ENCODE measurements at places on chromosomes 7 and 10.
A peak's percentile ranks its signal among the peaks of the same experiment; 100 is the strongest.

- DNase-seq = peak; percentile 55
These were observed 688 bp downstream of the PTN start for GRCh38 chr7:137342828-137343261.

- DNase-seq = peak; percentile 39
These were observed 24.5 kb downstream of the OGDHL start for GRCh38 chr10:49737474-49738201.

GRCh38 chr10:78588194-78588811 is 480.5 kb upstream of the ZMIZ1 start:
- DNase-seq = peak; percentile 97

DNA sequence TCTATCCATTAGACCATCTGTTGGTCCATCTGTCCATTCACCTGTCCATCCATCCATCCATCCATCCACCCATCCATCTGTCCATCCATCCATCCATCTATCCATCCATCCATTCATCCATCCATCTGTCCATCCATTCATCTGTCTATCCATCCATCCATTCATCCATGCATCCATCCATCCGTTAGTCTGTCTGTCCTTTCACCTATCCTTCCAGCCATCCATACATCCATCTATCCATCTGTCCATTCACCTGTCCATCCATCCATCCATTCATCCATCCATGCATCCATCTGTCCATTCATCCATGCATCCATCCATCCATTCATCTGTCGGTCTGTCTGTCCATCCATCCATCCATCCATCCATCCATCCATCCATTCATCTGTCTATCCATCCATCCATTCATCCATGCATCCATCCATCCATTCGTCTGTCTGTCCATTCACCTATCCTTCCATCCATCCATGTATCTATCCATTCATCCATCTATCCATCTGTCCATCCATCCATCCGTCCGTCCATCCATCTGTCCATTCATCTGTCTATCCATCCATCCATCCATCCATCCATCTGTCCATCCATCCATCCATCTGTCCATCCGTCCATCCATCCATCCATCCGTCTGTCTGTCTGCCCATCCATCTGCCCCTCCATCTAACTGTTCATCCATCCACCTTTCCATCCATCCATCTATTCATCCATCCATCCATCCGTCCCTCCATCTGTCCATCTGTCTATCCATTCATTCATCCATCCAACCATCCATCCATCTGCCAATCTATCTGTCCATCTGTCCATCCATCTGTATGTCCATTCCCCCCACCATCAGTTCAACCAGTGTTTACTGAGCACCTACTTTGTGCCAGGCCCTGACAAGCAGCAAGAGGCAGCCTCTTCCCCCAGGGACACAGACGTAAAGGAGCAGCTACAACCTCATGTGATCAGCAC is 4.8 kb upstream of the LFNG start:
- DNase-seq = no peak

- DNase-seq = peak; percentile 93
These were observed at the start of gene TFPI2 for GRCh38 chr7:93890464-93891068. Gene TFPI2 (minus strand): TSS chr7:93890753. CDS start chr7:93890678, 75 bp downstream.

DNA sequence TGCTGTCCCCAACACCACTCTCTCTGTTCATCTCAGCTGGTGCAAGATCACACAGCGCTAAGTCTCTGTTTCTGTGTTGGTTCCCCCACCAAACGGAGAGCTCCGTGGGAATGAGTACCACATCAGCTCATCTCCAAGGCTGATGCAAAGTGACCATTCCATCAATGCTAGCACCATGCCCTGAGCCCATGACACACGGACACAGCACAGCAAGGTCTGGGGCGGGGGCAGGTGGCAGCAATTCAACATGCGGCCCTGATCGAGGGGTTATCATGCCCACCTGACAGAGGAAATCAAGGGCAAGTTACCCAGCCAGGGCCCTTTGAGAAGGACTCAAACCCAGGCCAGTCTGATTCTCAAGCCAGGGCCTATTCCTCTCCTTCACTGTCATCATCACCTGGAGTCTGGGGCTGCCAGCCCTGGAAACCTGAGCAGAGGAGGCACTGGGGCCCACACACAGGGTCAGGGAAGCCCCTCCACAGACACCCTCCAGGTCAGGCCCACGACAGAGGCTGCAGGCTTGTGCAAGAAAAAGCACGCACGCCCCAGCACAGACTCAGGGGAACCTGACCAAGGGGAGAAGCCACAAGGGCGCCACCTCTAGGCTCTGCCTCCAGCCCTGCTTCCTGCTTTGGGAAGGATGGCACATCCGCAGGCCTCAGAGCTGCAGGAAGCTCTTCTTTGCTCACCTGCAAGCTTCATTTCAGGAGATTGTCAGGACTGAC is 74.8 kb downstream of the GRID1 start:
- DNase-seq = peak; percentile 58

DNA sequence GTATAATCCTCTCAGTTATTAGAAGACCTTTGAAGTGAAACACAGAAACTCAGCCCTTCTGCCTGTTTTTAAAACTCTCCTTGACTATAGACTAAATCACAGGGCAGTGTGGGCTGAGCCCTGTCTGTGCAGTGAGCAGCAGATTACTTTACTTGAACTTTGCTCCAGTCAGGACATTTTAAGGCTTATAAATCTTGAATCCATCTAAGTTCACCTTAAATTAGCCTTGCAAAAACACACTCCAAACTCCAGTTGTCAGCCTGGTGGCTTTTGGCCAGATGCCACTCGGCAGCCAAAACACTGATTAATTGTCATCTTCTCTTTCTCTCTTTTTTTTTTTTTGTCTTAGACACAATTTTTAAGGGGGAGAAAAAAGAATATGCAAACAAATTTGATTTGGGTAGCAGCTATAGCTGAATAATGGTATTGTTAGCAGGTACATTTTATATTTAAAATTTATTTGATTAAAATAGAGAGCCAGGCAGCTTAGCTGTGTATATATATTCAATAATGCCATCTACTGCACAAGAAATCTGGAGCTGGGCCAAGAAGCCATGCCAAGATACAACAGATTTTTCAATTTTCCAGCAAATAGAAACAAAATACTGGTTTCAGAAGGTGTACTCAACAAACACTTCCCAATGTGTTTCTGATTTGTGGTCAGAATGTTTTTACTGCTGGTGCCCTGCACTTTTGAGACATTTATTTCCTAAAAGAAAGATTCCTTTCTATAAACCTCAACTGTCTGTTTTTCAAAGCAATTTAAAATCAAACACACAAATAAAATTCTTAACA is 247.7 kb downstream of the TFEC start:
- DNase-seq = no peak

DNA sequence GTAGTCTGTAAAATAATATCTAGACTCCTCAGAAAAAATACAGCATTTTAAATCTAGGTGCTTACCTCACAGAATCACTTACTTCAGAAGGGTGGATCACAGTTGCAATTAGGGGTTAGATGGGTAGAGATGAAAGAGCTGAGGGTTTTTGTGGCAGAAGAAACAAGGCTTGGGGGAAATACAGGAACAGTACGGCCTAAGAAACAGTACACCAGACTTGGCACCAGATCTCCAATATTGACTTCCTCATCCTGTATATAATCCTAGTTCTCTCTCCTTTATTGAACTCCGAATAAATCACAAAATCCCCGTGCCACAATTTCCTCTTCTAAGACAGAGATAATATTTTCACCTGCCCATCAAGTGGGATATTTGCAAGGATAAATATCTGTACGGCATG is 14.3 kb downstream of the CEP41 start:
- no peak for DNase-seq

DNA sequence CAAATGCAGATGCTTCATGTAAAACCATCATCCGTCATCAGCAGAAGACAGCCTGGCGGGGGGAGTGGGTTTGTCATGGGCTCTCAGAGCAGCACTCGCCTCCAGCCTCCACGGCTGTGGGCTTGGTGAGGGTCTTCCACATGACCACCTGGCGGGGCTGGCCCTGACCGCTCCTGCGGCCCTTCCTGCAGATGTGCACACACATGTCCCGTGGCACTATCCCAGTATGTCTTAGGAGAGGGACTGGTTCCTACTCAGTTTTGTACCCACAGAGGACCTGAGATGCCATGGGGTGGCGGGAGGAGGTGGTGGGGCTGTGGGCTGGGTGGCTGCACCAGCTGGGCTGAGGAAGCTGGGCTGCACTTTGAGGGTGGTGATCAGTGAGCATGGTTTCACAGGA is 4.7 kb downstream of the IDI2 start:
- no peak for DNase-seq

GRCh38 chr10:92052088-92052487 is 128.5 kb downstream of the BTAF1 start:
- DNase-seq = no peak

- DNase-seq = no peak
These were observed 334.3 kb downstream of the LRMDA start for GRCh38 chr10:75765789-75766096.

DNA sequence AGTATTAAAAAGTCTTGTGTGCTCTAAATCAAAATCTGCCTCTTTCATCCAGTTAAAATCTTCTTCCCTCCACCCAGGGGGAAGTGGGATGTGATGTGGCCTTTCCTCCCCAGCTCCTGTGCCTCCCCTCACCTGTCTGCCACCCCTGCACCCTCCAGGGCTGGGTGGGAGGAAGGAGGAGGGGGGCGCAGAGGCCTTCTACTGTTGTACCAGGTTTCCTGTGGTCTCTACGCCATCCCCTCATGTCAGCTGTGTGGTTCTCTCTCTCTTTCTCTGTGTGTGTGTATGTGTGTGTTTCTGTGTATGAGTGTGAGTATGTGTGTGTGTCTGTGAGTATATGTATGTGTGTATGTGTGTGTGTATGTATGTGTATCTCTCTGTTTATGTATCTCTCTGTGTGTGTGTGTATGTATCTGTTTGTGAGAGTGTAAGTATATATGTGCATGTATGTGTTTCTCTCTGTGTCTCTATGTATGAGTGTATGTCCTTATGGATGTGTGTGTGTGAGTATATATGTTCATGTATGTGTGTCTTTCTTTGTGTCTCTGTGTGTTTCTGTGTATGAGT is 45.5 kb upstream of the C10orf71 start:
- no peak for DNase-seq

DNA sequence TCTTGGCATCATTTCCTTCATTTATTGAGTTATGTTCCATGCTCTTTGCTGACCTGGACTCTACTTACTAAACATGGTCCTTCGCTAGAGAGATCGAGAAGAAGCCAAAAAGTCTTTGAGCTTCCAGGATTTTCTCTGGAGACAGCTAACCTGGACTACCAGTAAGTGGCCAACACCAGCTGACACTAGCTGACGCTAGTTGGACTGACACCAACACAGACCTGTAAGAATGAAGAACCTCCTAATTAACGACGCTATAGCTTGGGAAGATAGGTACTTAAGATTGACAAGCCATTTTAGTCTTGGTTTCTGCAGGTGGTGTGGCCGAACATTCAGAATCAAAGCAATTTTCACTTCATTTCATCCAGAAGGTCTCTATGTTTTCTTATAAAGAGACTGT is 66.4 kb downstream of the GALNT17 start:
- DNase-seq = no peak

GRCh38 chr7:157904211-157904865 is 567.5 kb downstream of the DNAJB6 start:
- DNase-seq = no peak
